ENCODE measurements at places on chromosomes 12 and 14. TPM values are rescaled to one million over a fixed set of nuclear protein-coding genes. Genes with fewer than 3 reads are reported as not detected.
A peak's percentile ranks its signal among the peaks of the same experiment; 100 is the strongest.

GRCh38 chr12:83801972-83802371 is 1110.6 kb downstream of the SLC6A15 start:
- H3K27ac ChIP-seq: no peak overlapping the region
- no peak for DNase-seq
- no peaks in the 10 kb centered on the region for H3K36me3 ChIP-seq
- no peaks in the 10 kb centered on the region for H3K27me3 ChIP-seq
- no peaks in the 10 kb centered on the region for H3K4me1 ChIP-seq
- no peak overlapping the region for H3K4me3 ChIP-seq

DNA sequence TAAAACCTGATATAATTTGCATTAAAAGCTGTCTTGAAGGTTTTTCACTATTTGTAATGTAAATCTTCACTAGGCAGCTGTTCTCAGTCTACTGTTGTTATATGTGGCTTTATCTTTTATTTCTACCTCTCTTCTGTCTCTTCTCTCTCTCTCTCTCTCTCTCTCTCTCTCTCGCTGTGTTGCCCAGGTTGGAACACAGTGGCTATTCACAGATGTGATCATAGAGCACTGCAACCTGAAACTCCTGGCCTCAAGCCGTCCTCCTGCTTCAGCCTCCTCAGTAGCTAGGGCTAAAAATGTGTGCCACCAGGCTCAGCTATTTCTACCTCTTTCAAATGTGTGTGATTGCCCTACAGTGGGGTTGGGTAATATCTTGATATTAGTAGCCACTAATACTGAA is 21.1 kb downstream of the FUT8 start:
- no peaks in the 10 kb centered on the region for H3K4me1 ChIP-seq
- no peak overlapping the region for H3K27ac ChIP-seq
- no peaks in the 10 kb centered on the region for H3K27me3 ChIP-seq

Gene CCDC177
- total RNA-seq: not detected

DNA sequence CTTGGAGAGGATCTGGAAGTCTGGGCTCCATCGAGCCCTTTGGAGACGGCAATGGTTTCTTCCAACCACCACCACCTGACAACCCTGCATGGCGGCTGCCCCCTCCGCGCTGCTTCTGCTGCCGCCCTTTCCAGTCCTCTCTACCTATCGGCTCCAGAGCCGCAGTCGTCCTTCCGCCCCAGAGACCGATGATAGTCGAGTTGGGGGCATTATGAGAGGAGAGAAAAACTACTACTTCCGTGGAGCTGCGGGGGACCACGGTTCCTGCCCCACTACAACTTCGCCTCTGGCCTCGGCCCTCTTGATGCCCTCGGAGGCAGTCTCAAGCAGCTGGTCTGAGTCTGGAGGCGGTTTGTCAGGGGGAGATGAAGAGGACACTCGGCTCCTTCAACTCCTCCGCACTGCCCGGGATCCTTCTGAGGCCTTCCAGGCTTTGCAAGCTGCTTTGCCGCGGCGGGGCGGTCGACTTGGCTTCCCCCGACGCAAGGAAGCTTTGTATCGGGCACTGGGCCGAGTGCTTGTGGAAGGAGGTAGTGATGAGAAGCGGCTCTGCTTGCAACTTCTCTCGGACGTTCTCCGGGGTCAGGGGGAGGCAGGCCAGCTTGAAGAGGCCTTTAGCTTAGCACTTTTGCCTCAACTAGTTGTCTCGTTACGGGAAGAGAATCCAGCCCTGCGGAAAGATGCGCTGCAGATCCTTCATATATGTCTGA is 499 bp downstream of the TOGARAM1 start:
- H3K4me1 ChIP-seq: peaks cover 73% of the 10 kb centered on the region
- peak overlapping the region; percentile 92 for H3K4me3 ChIP-seq
- no peaks in the 10 kb centered on the region for H3K36me3 ChIP-seq
- DNase-seq: peak; percentile 64
- H3K27me3 ChIP-seq: no peaks in the 10 kb centered on the region

Gene TSHR
- not detected for total RNA-seq

All from gastrocnemius medialis (tissue), 4 donors.